ENCODE measurements at places on chromosomes 7 and 10.

- ATAC-seq, result peak; percentile 10
Observed at GRCh38 chr7:140623980-140624379, 16.6 kb downstream of the DENND2A start.

DNA sequence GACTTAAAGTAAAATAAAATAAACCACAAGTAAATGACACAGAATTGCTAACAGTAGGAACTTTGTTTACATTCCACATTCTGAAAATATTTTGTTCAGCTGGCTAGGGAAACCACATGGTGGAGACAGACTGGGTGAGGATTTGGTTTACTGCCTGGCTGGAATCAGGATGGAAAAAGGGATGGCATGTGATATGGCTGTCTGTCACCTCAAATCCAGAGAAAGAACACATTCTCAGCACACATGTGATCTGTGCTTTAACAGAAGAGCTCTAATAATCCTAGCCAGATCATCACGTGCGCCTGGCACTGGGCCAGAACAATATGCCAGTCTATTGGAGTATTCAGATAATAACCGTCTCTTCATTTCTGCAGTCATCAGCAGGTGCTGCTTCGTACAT, 90.9 kb upstream of the PIP4K2A start:
- ATAC-seq, result no peak

DNA sequence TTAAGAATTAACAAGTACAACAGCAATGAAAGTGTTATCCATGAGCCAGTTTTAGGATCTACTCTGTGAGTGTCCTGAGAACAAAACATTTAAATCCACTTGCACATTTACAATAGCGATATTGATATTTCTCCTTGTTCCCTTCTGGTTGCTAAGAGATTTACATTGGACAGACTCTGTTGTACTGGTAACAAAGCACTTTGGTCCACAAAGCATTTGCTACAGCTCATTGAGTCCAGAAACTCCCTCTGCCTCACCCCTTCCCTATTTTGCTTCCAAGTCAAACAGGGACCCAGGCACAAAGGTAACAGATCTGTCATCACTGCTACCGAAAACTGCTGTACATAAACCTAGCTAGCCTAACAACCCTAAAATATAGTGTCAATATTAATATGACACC, 2.1 kb downstream of the ANK3 start:
- ATAC-seq, result no peak

- no peak for ATAC-seq
Observed at GRCh38 chr7:120079704-120080103, 193.3 kb upstream of the KCND2 start.

DNA sequence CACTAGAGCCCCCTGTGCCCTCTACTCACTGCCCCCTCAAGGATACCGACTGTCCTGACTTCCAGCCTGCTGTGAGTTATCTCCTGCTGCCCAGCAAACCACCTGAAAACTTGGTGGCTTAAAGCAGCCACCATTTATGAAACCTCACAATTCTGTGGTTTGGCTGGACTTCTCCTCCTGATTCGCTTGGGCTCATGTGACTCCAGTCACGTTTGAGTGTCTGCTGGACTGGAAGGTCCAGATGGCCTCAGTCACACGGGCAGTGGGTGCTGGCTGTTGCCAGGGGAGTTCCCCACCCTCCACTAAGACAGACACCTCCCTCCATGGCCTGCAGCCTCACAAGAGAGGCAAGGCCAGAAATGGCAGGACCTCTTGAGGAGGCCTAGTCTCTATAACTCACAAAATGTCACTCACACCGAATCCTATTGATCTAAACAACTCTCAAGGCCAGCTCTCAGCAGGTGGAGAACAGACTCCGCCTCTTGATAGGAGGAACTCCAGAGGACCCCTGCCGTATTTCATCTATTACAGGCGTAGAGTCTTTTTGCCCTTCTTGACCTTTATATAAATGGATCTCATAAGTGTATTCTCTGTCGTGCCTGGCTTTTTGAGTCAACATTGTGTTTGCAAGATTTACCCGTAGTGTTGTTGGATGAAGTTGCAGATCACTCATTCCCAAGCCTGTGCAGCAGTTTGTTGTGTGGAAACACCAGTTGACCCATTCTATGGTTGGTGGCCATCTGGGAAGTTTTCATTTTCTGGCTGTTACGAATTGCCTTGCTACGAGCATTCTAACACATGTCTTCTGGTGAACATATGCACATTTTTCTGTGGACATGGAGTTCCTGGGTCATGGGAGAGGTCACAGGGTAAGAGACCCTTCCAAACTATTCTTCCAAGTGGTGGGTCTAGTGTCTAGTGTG, 48.3 kb downstream of the ZMIZ1 start:
- no peak for ATAC-seq

DNA sequence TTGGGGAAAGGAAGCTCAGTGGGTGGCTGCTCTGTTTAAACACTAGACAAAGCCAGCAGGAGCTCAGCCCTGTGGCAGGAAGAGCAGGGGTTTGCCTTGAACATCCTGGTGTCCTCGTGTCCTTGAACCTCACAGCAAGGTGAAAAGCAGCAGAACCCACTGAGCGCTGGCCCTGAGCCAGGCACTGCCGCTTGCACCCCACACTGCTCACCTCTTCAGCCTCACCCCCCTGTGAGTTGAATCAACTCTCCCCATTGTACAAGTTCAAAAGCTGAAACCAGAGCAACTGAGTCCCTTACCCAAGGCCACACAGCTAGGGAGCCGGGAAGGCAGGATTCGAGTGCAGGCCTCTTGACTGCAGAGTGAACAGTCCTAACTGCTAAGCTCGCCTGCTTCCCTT, 32.0 kb downstream of the SLC29A3 start:
- no peak for ATAC-seq

DNA sequence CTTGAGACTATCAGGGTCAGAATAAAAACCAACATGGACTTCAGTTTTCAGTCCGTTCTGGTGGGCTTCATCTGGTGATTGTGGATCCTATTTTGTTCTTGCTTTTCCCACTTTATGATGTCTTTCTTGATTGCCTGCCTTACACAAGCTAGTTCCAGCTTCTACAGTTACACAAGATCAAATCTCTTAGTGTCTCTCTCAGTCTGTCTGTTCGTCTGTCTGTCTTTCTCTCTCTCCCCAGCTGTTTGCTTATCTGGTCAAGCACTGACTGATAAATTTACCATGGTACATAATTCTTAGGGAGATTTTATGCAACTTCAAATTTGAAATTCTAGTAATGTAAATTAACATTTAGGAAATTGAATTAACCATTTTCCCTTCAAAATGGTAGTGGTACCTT, 35.8 kb downstream of the TAX1BP1 start:
- ATAC-seq, result no peak

DNA sequence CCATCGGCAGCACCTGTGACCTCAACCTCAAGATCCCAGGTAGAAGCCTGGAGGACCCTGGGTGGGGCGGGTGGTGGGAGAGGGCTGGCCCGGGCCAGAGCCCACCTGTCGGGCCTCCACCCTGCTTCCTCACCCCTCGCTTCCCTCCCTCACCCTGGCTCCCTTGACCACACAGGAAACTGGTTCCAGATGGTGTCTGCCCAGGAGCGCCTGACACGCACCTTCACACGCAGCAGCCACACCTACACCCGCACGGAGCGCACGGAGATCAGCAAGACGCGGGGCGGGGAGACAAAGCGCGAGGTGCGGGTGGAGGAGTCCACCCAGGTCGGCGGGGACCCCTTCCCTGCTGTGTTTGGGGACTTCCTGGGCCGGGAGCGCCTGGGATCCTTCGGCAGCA, 8.9 kb upstream of the ATP6V1F start:
- ATAC-seq, result no peak

- ATAC-seq, result no peak
Observed at GRCh38 chr10:88088441-88089340, 225.3 kb downstream of the PTEN start.

- ATAC-seq, result no peak
Observed at GRCh38 chr10:132456881-132457280, 59.9 kb downstream of the PWWP2B start.

DNA sequence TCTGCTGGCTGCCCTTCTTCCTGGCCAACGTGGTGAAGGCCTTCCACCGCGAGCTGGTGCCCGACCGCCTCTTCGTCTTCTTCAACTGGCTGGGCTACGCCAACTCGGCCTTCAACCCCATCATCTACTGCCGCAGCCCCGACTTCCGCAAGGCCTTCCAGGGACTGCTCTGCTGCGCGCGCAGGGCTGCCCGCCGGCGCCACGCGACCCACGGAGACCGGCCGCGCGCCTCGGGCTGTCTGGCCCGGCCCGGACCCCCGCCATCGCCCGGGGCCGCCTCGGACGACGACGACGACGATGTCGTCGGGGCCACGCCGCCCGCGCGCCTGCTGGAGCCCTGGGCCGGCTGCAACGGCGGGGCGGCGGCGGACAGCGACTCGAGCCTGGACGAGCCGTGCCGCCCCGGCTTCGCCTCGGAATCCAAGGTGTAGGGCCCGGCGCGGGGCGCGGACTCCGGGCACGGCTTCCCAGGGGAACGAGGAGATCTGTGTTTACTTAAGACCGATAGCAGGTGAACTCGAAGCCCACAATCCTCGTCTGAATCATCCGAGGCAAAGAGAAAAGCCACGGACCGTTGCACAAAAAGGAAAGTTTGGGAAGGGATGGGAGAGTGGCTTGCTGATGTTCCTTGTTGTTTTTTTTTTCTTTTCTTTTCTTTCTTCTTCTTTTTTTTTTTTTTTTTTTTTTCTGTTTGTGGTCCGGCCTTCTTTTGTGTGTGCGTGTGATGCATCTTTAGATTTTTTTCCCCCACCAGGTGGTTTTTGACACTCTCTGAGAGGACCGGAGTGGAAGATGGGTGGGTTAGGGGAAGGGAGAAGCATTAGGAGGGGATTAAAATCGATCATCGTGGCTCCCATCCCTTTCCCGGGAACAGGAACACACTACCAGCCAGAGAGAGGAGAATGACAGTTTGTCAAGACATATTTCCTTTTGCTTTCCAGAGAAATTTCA, 1.7 kb downstream of the ADRB1 start:
- peak; percentile 22 for ATAC-seq

GRCh38 chr10:78578929-78579328, 489.8 kb upstream of the ZMIZ1 start:
- no peak for ATAC-seq

GRCh38 chr7:68488341-68489060, 1109.8 kb upstream of the AUTS2 start:
- no peak for ATAC-seq

DNA sequence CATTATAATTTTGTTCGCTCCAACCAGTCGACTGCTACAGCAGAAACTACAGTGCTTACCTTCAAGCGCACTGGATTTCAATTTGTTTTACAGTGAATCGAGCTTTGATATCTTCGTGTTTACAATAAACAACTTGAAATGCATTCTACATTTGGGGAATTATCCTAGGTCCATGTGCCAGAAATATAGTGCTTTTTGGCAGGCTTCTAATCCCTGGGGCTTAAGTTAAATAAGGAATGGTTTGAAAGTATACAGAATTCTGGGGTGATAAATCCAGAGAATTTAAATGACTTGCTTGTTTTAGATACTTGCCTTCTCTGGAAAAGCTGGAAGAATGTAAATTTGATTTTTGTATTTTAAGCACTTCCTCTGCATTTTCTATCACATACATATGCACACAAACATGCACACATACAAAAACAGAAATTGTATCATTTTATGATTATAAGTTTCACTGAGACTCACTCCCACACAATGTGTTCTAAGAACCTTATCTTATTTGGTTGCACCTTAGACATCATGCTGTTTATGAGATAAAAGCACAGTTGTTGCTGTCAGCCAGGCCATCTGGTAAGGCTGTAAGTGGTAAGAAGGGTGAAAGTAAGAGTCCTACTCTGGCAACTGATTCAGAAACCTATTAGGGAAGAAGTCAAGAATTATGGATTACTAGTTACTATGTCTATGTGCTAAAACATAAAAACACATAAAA, 347.2 kb upstream of the KCND2 start:
- ATAC-seq, result no peak

DNA sequence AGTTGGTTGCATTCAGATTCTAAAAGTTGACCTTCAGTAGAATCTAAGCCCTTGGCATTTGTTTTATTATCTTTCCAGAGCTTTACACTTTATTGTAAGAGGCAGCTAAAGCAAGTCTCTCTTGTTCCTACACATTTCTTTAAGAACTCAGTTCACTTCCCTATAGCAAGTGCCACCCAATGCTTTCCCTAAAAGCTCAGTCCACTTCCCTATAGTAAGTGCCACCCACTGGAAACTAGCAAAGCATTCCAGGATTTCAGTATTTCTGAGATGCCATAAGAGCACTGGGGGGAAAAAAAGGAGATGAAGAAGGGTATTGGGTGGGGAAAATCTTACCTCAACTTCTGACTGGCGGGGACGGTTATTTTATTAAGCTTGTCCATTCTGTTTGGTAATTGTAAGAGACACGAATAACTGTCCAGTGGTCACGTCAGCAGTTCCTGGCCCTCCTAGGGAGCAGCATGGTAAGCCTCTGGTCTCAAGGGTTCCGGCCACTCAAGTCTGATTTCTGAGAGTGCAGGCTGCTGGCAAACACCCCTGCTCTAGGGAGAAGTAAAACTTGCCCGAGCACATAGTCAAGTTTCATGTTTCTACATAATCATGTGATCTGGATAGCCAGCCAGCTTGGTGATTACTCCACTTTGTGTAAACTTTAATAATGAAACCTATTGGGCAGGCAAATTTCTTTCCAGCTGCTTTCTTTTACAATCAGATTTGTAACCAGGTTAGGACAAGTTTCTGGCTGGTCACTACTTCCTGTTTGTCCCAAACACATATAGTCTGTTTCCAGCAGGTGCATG, at the start of gene BLNK:
TSS of gene BLNK (minus strand) at position 554 of the 800 bp plus-strand sequence. CDS start at position 383, 171 bp downstream.
- ATAC-seq, result peak; percentile 92

DNA sequence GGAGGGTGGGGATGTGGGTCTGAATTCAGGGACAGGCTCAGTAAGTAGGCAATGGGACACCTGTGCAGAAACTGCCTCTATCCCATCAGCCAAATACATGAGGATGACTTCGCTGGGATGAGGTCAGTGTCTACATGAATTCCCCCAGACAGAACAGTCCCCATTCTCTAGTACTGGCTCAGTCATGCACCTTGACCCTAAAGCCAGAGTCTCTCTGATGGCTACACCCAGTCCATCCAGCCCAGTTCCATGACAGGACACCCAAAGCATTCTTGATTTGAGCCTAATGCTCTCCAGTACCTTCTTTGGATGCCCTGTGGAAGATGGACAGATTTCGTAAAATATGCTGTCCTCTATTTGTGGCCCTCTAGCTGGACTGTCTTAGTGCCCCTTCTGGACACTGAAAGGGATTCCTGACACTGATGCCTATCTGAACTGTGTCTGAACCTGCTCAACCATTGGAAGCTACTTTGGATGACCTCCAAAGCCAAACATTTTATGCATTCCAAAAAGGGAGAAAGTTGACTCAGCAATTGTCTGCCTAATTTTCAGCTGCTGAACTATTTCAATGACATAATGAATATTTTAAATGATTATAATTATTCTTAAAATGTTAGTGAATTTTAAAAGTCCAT, 14.6 kb downstream of the SFRP4 start:
- no peak for ATAC-seq
